ENCODE measurements at places on chromosomes 7 and 10.

- DNase-seq = no peak
Observed at GRCh38 chr7:2355705-2356008, 1.0 kb downstream of the EIF3B start.

DNA sequence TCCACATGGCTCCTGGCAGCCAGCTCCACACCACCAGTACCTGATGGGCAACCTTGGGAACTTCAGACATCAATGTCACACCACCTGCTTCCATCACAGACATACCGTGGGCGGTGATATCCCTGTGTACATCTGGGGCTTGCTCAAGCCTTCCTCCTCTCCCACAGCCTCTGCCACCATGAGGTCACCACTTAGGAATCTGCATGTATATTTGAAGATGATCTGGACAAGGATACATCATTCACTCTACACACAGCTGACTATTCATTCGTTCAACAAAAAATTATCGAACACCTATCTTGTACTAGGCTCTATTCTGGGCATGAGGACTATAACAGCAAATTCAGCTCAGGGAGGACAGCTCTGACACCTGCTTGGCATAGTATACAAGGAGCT is 6.8 kb downstream of the DLG5 start:
- no peak for DNase-seq

- no peak for DNase-seq
Observed at GRCh38 chr10:77927402-77928246, 1.1 kb upstream of the DLG5 start.

- peak; percentile 35 for DNase-seq
Observed at GRCh38 chr10:13712837-13713581, 126.2 kb downstream of the PRPF18 start.

DNA sequence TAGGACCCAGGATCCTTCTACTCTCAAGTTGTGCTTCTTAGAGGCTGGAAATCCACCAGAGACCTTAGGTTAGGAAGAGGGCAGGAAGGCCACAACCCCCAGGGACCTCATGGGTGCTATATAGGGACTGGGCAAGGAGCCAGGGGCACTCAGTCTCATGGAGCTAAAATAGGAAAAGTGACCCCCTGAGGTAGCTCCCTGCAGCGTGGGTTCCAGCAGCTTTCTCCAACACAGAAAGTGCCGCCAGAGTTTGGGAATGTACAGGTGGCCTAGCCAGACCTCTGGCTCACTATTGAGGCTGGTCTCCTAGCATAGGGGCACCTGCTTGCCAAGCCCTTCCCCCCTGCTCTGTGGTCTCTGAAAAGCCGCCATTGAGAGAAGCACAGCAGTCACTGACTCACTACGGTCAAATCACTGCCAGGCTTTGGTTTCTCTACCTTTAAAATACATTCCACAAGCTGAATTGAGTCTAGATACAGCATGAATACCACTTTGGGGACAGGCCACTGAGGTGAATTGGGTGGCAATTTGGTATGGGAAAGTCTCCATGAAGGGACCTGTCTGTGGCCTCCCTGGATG is 333.2 kb upstream of the PODXL start:
- no peak for DNase-seq

- no peak for DNase-seq
Observed at GRCh38 chr7:50637725-50638643, 72.8 kb upstream of the DDC start.

- DNase-seq = no peak
Observed at GRCh38 chr10:132010483-132010882, 28.8 kb upstream of the BNIP3 start.

DNA sequence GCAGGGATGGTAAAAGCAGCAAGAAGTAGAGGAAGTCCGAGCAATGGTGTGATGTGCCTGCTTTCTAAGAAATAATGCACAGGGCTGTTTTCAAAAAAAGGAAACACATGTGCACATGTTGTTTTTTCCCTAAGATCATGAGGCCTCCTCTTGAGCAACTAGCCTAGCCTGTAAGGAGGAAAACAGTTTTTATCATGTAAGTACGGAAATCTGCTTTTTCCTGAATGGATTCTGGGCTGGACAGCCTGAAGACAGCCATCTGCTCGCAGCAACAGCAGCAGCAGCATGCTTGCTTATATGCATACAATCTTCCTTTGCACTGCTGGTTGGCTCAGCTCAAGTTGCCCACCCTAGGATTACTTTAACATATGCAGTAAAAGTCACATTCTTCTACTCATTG is 87.1 kb downstream of the HIBADH start:
- DNase-seq = no peak

DNA sequence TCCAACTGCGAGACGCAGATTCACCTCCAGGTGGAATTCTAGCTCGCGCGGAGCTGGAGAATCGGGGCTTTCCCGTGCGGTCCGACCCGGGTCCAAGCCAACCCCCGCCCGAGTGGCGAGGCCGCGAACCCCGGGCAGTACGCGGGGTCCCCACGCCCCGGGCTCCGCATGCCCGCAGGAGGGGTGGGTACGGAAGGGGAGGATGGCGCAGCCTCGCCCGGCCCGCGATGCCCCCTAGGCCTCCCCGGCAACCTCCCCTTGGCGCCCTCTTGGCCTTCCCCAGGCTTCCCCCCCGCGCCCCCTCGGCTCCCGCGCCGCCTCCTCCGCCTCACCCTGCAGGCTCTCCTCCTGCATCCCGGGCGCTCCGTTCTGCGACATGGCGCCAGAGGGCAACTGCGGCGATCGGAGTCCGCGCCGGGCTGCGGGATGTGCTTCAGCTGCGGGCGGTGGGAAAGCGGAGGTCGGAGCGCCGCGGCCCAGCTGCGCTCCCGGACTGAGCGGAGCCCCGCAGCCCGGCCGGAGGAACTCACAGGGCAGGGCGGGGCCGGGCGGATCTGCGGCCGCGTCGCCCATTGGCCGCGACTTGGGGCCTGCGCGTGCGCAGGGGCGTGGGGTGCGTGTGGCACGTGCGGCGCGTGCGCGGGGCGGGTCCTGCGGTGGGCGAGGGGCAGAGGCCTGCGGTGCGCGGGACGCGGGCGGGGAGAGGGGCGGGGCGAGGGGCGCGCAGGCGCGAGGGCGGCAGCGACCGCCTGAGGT is at the start of gene BNIP3:
TSS of gene BNIP3 (minus strand) at position 495 of the 756 bp plus-strand sequence. CDS start at position 378, 117 bp downstream.
- peak; percentile 99 for DNase-seq

DNA sequence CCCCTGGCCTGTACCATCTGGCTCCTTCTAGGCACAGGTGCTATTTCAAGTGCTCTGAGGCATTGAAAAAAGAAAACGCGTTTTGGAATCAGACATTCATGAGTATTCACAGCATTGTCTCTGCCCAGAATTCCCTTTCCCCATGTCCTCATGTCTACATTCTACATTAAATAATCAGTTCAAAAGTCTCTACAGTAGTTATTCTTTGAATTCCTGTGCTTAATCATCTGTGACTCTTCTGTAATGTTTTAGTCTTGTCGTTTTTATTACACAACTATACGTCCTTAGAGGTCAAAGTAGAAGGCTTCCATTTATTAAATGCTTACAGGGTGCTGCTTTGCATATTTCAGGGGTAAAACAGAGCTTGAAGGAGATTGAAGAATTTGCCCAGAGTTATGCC is 95.7 kb downstream of the BICC1 start:
- DNase-seq = no peak

DNA sequence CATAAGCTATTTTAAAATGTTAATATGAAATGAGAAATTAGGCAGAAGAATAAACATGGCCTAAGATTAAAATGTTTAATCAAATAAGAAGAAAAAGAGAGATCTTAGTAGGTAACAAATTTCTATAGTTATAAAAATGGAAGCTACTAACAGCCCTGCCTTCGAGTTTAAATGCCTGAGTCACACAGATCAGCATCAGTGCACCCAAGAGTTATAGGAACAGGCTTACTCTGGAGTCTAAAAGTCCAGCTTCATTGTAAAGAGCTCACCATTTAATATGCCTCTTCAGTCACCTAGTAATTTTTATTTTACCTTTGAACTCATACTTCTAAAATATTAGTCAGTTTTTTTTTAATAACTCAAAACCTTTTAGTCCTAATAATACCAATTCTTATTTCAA is 52.6 kb downstream of the BRI3 start:
- DNase-seq = no peak

DNA sequence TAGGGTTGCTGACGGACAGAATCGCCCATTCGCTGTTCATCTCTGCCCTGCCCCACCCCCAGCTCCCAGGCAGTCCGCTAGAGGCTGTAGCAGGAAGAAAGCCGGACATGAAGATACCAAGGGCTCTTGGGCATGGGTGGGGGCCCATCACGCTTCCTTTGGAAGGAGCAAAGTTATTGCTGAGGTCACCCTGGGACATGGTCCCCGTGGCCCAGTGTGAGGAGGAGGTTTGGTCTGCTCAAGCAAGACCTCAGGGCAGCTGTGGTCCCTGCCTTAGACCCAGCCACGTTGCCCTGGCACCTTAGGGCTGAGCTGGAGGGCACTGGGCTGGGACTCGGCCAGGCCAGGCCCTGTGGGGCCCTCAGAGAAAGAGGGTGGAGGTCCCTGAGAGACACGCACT is 132.1 kb upstream of the NPS start:
- no peak for DNase-seq

GRCh38 chr10:62803724-62804355 is 680 bp upstream of the ADO start:
- DNase-seq = no peak

DNA sequence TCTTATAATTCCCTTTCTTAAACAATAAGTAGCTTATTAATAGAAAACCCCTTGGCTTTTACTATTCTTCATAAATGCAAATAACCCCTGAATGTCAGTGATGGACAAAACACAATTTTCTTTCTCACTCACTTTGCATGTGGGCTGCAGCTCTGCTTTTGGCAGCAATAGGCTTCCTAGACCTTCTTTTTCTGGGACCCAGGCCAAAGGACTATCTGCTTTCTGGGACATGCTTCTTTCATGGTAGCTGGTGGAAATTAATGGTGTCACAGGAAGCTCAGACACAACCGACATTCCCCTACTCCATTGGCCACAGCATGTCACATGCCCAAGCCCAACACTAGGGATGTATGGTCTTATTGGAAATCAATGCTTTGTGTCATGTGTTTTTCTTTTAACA is 134.3 kb upstream of the MDFIC start:
- DNase-seq = no peak

DNA sequence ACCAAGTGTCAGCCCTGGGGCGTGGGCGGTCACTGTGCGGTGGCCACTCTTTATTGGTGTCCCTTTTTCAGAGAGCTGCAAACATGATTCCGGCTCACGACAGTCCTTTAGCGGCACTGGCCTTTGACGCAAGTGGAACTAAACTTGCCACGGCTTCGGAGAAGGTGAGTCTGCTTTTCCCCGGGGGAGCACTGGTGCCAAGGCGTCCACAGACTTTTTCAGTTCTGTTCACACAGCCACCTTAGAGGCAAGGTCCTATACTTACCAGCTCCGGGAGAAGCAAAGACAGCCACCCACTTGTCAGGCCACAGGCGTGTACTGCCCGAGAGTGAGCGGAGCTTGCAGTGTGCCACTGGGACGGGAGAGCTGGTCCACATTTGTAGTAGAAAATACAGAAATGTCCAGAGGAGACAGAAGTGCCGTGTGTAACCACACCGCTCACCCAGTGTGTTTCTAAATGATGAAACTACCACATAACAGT is 27.9 kb downstream of the WIPI2 start:
- DNase-seq = no peak

DNA sequence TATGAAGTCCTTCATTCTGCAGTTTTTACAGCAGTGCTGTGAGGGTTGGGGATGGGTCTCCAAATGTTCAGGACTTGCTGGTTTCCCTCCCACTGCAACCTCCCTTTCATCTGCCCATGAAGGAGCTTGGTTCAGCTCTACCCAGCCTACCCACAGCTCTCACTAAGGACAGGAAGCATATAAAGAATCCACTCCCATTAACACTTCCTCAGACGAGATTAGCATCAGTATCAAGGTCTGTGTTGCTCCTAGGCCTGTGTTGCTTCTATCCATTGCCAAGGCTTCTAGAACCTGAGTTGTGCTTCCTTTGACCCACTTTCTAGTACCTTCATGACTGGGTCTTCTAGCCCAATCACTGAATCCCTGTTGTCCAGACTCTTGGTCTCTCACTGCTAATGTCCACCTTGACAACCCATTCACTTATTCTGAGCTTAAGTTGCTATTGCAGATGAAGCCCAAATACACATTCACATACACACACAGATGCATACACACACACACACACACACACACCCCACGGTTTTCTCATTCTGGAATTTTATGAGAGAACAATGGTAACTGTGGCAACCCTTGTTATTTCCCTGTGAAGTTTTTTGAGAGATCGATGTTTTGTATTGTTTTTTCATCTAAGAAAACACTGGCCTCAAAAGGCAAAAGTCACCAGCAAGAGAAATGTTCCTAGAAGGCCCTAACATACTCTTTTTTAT is 248.1 kb downstream of the MTERF1 start:
- no peak for DNase-seq

DNA sequence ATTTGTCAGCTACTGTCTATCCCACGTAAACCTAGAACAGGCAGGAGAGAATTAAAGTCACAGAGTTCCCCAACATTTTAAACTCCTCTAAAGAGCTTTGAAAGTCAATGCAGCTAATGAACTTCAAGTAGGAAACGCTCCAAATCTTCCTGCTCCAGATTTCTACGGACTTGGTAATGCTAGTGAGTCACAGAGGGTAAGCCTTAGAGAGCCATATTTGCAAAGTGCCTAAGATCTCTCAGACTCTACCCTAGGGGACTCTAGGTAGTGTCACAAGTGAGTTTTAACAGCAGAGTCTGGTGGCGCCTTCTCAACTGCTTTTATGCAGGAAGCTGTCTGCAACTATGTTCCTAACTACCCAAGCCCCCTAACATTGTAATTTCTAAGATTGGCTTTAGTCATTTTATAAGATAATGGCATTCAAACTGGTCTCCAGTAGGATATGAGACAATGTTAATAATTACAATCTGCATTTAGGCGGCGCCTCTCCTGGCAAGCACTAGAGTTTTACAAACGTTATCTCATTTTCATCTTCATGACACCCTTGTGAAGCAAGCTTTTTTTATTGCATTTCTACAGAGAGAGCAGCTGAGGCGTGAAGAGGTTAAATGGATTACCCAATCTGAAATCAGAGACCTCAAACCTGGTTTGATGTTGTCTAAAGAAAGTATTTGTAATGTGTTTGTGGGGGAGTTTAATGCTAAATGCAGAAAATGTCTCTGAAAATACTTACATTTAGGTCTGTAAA is 22.0 kb upstream of the FZD1 start:
- no peak for DNase-seq

GRCh38 chr10:67772894-67773511 is 65.0 kb downstream of the DNAJC12 start:
- no peak for DNase-seq

- no peak for DNase-seq
Observed at GRCh38 chr7:100446040-100446439, 9.7 kb upstream of the PPP1R35 start.

DNA sequence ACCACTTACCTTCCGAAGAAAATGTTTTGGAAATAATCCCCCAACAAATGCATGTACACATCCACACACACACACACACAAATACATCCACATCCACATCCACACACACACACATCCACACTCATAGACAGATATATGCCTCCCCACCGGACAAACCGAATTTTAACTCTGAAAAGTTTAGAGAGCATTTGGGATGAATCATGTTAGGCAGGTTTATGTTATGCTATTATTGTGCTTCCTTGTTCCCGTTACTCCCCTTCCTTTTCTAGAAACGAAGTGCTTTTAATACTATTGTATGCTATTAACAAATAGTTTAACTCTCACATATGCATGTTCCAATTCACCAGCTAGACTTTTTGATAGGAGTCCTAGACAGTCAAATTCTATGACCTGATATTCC is 91.5 kb downstream of the FAS start:
- DNase-seq = no peak
